ENCODE measurements at places on chromosomes 16 and 17.

DNA sequence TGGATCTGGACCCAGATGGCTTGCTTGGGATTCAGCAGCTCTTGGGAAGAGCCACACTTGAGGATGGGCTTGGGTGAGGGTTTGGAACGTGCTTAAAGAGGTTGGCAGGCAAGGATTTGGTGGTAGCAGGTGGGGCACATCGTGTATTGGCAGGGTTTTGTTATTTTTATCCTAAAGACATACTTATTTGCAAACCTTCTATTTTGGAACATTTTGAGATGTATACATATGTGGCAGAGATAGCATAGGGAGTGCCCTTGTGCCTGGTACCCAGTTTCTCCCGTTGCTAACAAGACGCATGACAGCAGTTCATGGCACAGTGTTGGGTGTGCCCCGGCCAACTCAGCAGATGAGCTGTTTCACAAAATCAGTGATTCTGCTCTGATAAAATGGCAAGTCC lies 9.1 kb downstream of the BANP start:
- DNase-seq: no peak

DNA sequence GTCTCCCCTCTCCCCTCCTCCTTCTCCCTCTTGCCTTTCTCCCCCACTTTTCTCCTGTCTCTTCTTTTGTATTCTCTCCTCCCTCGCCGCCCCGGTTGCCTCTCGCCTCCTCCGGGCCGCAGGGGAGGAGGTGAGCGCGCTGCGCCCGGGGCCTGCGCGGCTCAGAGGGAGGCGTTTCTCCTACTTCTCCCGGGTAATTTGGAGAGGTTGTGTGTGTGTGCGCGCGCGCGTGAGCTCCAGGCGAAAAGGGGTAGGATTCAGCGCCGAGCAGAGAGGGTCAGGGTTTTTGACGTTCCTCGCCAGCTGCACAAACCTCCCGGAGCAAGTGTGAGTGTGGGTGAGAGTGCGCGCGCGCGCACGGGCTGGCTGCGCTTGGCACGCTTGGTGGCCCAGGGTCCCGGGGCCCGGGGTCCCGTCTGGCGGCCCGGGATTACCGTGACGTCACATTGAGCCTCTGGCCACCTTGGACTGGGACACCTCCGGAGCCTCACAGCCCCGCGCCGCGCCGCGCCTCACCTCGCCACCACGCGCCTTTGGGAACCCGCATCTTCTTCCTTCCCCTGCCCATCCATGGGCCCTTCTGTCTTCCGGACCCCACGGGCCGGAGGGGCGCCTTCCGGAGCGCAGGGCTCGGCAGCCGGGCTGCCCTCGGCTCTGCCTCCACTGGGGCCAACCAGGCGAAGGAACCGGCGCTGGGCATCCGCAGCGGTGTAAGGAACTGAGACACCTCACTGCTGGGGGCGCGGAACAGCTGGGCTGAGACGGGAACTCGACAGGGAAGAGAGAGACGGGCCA lies 479 bp downstream of the IRX6 start:
- no peak for DNase-seq

DNA sequence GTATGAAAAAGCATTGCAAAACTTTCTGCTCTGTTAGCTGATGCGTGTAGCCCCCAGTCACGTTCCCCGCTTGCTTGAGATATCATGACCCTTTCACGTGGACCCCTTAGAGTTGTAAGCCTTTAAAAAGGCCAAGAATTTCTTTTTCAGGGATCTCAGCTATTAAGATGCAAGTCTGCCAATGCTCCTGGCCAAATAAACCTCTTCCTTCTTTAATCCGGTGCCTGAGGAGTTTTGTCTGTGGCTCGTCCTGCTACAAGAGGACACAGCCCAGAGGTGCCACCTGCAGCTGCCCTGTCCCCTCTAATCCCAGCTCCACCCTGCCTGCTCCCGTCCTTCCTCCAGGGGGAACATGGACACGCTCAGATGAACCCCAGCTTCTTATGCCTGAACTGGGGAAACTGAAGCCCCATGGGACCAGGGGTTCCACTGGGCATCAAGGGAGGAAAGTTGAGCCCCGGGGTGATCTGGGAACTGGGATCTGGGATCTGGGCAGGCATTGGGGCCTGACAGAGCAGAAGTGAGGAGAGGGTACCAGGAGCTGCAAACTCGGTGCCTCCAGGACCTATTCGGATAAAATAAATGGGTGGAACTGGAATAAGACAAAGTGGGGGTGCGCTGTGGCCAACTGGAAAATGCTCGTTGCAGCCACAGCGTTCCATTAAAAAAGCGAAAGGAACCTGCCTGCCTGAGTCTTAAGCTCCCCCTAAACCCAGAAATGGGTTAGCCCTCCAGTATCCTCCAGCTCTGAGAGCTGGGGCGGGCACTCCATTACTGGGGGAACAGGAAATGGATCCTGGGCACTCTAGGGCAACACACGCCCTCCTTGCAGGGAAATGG lies 19.7 kb downstream of the QPRT start:
- no peak for DNase-seq

DNA sequence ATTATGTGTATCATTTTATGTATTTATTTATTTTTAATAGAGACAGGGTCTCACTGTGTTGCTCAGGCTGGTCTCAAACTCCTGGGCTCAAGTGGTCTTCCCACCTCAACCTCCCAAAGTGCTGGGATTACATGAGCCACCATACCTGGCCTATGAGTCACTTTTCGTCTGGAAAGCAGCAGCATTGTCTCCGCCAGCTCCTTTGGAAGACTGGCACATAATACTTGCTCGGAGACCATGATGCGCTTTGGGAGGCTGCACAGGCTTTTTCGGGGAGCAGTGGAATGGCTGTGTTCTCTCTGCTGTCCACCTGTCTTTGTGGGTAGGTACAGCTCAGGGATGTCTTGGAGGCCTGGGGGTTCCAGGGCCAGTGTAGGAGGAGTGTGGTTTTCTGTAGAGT lies 102.2 kb downstream of the AATF start:
- DNase-seq: no peak

GRCh38 chr17:6437956-6438355 lies 3.0 kb upstream of the AIPL1 start:
- no peak for DNase-seq

- DNase-seq: no peak
These were observed 113.8 kb upstream of the TNRC6C start for GRCh38 chr17:77844681-77845080.

- no peak for DNase-seq
These were observed 7.3 kb downstream of the CDK5R1 start for GRCh38 chr17:32493976-32494513.

DNA sequence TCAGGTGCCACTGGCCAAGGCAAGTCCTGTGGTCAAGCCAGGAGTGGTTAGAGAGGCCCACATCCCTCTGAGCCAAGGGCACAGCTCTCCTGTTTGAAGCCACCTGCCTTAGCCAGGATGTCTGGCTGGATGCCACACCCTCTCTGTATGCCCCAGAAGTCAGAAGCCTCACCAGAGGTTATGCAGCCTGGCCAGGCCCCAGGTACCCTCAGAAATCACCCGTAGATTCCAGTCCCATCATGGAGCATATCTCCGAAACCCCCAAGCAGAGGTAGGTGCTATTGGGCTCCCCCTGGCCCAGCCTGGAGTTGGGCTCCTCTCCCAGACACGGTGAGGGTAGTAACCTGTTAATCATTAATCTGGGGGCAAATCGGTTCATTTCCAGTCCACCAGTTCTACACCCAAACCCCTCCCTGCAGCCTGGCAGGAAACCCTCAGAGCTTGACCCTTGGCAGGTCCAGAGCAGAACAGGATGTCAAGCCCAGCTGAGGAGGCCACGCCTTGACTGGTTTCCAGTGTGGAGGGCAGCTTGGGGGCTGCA lies 60.6 kb upstream of the TMEM97 start:
- no peak for DNase-seq
